ENCODE measurements at places on chromosomes 5 and 9.
A peak's percentile ranks its signal among the peaks of the same experiment; 100 is the strongest.

DNA sequence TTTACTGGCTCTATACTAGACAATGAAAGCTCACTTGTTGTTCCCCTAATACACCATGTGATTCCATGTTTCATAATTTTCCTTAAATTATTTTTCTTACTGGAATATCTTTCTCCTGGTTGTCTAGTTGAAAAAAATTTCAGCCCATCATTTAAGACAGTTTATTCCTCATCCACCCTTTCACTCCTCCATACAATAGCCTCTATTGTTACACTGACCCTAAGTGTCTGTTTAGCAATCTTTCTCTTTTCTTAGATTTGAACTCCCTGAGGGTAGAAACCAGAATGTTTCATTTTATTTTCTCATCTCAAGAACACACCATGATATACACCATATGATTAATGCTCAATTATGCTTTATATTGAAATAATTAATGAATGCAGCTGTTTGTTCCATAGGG is 413.4 kb upstream of the ITGA1 start:
- H3K27me3 ChIP-seq = no peaks in the 10 kb centered on the region
- H3K4me1 ChIP-seq = no peaks in the 10 kb centered on the region
- H3K4me3 ChIP-seq = no peak overlapping the region

DNA sequence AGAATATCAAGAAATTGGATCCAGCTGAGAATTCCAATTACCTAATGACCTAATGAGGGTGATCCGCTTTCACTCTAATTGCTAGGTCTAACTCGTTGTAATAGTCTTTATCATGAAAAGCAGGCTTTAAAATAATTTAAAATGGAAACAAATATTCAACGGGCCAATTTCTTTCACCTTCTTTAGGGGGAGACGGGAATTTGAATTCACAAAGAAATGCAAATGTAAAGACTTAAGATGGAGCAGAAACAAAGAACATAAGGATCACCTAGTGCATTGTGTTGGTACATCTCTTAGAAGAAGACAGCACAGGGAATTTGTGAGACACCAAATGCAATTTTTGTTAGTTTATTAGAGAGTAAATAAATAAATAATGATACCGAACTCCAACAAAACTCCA is 1.5 kb upstream of the KCNN2 start:
- no peak for DNase-seq
- no peaks in the 10 kb centered on the region for H3K36me3 ChIP-seq
- H3K27me3 ChIP-seq = peaks cover 67% of the 10 kb centered on the region
- H3K4me3 ChIP-seq = peak overlapping the region; percentile 62
- H3K4me1 ChIP-seq = peaks cover 24% of the 10 kb centered on the region

- H3K4me1 ChIP-seq = no peaks in the 10 kb centered on the region
- H3K27ac ChIP-seq = no peak overlapping the region
- peaks cover 2% of the 10 kb centered on the region for H3K36me3 ChIP-seq
- no peak for DNase-seq
- no peaks in the 10 kb centered on the region for H3K27me3 ChIP-seq
Observed at GRCh38 chr5:3317051-3317795, 278.4 kb upstream of the IRX1 start.

GRCh38 chr5:14035859-14036503 is 91.5 kb upstream of the DNAH5 start:
- H3K36me3 ChIP-seq = no peaks in the 10 kb centered on the region
- H3K4me1 ChIP-seq = peaks cover 71% of the 10 kb centered on the region
- H3K27me3 ChIP-seq = no peaks in the 10 kb centered on the region

DNA sequence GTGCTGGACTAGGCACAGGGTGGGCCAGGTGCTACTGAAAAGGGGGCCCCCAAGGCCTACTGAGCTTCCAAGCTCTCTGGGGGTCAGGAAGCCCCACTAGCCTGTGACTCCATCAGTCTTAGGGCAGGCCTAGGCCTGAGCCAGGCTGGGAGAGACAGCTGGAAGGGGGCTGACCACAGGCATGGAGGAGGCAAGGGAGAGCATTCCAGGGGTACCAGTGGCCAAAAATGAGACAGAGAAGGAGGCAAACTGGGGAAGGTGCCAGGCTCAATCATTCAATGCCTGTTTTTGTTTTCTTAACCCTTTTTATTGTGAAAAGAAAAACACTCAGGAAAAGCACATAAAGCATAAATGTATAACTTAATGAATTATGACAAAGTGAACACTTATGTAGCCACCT is 26.2 kb upstream of the TCF7 start:
- peaks cover 2% of the 10 kb centered on the region for H3K4me1 ChIP-seq
- no peak overlapping the region for H3K4me3 ChIP-seq
- H3K27me3 ChIP-seq = peaks cover 12% of the 10 kb centered on the region
- no peaks in the 10 kb centered on the region for H3K36me3 ChIP-seq
- DNase-seq = no peak

- H3K4me1 ChIP-seq = peaks cover 1% of the 10 kb centered on the region
- no peak for DNase-seq
Observed at GRCh38 chr9:74887041-74887980, at the start of gene TRPM6. Gene TRPM6, minus strand, starts transcription at chr9:74887921. Its CDS starts 65 bp downstream, at chr9:74887856.

GRCh38 chr5:83101514-83101913 is 24.2 kb downstream of the XRCC4 start:
- no peaks in the 10 kb centered on the region for H3K36me3 ChIP-seq
- peaks cover 4% of the 10 kb centered on the region for H3K4me1 ChIP-seq
- no peaks in the 10 kb centered on the region for H3K27me3 ChIP-seq
- H3K27ac ChIP-seq = no peak overlapping the region
- no peak overlapping the region for H3K4me3 ChIP-seq

DNA sequence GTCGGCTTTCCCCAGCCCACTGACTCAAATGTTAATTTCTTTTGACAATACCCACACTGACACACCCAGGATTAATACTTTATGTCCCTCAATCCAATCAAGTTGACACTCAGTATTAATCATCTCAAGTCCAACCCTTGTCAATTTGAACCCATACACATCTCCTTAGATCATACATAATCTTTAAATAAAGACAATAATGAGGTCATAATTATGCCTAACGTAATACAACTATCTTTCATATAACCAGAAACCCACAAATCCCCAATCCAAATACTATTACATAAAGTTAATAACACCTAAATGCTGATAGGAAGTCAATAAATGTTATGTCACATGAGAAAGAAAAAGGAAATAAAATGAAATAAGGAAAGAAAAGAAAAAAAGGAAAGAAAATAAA is 934.2 kb downstream of the CDH9 start:
- no peak for DNase-seq

DNA sequence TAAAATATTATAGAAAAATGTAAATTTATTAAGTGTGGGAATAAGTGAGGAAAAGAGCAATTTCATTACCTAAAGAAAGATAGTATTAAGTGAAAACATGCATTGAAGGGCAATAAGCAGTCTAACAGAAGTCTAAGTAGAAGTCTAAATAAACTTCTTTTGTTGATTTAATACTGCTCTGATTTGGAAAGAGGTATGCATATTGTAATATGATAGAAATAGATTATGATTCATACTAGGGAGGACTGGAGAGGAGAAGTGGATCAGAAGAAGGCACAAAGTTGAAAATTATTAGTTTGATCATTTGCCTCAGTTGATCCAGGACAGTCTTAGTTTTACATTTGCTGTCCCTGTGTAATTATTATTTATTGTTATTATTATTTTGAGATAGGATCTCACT is 6.6 kb upstream of the ERBIN start:
- no peaks in the 10 kb centered on the region for H3K36me3 ChIP-seq
- no peak overlapping the region for H3K4me3 ChIP-seq
- H3K27me3 ChIP-seq = no peaks in the 10 kb centered on the region
- H3K27ac ChIP-seq = no peak overlapping the region
- peaks cover 27% of the 10 kb centered on the region for H3K4me1 ChIP-seq

- H3K4me1 ChIP-seq = peaks cover 36% of the 10 kb centered on the region
- H3K27ac ChIP-seq = peak overlapping the region; percentile 70
- peaks cover 10% of the 10 kb centered on the region for H3K27me3 ChIP-seq
Observed at GRCh38 chr5:135398160-135398854, 724 bp downstream of the MACROH2A1 start.

DNA sequence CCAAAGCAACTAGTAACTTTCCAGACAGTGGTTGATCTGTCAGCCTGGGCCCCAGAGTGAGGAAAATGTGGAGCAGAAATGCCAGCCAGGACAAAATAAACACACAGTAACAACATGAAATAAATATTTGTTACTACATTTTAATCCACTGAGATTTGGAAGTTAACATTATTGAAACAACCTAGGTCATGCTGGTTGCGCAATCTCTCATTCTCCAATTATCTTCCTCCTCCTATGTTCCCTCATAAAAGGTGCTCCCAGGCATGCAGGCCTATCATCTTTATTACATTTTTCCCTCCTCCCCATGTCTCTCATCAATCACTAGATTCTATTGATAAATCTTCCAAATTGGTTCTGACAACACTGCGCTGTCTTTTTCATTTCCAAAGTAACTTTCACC is 363.1 kb downstream of the HINT1 start:
- H3K36me3 ChIP-seq = peaks cover 15% of the 10 kb centered on the region
- no peaks in the 10 kb centered on the region for H3K27me3 ChIP-seq
- peaks cover 25% of the 10 kb centered on the region for H3K4me1 ChIP-seq
- H3K27ac ChIP-seq = no peak overlapping the region

GRCh38 chr9:91042024-91042423 is 240.4 kb downstream of the SYK start:
- no peak overlapping the region for H3K4me3 ChIP-seq
- peaks cover 18% of the 10 kb centered on the region for H3K4me1 ChIP-seq
- no peaks in the 10 kb centered on the region for H3K27me3 ChIP-seq
- H3K36me3 ChIP-seq = no peaks in the 10 kb centered on the region
- no peak overlapping the region for H3K27ac ChIP-seq
- no peak for DNase-seq

DNA sequence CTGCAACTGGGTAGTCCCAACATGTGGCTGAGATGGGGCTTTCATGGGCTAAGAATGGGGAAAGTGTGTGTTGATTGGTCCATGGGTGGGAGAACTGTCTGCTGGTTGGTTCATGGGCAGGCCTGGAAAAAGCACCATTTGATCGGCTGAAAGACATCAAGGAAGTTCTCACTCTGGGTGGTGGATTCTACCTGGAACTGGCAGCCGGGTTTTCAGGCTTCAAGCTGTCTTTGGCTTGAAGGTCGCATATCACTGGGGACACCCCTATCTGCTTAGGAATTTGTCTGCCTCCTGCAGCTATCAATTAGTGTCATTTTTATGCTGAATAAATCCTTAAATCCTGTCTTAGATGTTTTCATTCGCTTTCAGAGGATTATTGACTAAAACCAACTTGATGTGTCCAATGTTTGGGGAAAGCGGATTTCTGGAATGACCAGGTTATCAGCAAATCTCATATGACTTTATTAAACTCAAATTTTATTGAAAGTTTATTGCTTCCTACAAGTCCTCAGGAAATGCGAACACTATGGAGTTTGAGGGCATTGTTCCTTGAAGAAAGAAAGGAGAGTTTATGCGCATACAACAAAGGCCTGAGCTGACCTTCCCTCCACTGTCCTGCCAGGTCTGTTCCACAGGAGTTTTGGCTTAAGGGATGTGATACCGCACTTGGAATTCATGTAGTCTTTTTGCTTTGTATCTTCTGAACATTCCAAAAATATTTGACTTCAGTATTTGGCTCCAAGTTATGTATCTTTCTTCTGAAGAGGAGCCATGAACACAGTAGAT is 451.1 kb downstream of the TUSC1 start:
- H3K4me1 ChIP-seq = no peaks in the 10 kb centered on the region
- no peak overlapping the region for H3K4me3 ChIP-seq
- H3K27ac ChIP-seq = no peak overlapping the region
- H3K27me3 ChIP-seq = no peaks in the 10 kb centered on the region
- no peaks in the 10 kb centered on the region for H3K36me3 ChIP-seq
- DNase-seq = no peak

DNA sequence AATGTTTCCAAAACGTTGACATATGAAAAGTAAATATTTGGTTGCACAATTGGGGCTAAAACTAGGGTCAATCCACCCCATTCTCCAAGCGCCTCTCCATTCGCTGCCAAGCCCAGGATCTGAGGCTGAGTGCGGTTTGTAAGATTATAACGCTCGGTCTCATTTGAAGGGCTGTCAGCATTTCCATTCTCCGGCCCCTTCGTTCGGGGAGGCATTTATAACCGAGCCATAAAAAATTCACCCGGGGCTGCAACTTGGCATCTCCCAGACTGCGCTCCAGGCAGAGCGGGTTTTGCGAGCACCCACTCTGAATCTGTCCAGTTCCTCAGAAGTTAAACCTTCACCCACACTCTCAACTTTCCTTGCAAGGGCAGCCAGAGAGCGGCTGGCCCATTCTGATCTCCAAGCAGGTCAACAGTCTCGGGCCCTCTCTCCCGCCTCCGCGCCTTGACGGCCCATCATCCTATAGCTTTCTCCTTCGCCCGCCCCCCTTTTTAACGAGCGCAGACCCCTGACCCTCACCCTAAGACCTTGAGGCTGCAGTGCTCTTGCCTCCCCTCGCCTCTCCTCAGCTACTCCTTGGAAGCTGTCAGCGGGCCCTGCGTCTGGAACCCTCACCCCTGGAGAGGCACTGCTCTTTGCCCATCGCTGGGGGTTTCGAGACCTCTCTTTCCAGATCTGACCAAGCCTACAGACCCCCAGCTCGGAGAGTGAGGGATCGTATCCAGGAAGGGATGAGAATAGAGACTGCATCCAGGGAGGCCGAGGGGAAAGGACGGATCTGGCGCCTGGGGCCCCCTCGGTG is 1.1 kb downstream of the SLIT3 start:
- H3K27ac ChIP-seq = peak overlapping the region; percentile 44
- peaks cover 48% of the 10 kb centered on the region for H3K4me1 ChIP-seq

DNA sequence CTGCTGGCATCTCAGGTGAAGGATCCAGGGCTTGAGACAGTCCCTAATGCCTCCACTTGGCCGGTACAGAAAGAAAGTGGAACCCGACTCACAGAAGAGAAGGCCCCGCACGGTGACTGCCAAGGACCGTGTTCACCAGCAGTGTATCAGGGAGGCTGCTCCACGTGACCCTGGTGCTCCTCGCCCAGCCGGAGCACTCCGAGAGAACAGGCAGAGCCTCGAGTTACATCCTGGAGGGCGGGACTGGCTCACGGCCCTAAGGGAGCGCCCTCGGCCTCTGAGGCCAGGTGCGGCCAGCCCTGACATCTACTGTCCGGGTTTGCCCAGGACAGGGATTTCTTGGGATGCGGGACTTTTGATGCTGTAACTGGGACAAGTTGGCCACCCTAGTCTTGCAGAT is 104.0 kb upstream of the SARDH start:
- H3K27me3 ChIP-seq = no peaks in the 10 kb centered on the region
- no peak for DNase-seq
- H3K36me3 ChIP-seq = no peaks in the 10 kb centered on the region
- H3K27ac ChIP-seq = no peak overlapping the region
- H3K4me1 ChIP-seq = peaks cover 58% of the 10 kb centered on the region

- no peak for DNase-seq
- H3K4me3 ChIP-seq = no peak overlapping the region
- no peaks in the 10 kb centered on the region for H3K36me3 ChIP-seq
- H3K4me1 ChIP-seq = peaks cover 41% of the 10 kb centered on the region
Observed at GRCh38 chr5:82352146-82352791, 74.1 kb upstream of the RPS23 start.

- H3K27ac ChIP-seq = no peak overlapping the region
- H3K4me1 ChIP-seq = peaks cover 10% of the 10 kb centered on the region
- H3K4me3 ChIP-seq = no peak overlapping the region
- H3K36me3 ChIP-seq = peaks cover 5% of the 10 kb centered on the region
Observed at GRCh38 chr9:76112151-76112550, 221.7 kb downstream of the PCSK5 start.

DNA sequence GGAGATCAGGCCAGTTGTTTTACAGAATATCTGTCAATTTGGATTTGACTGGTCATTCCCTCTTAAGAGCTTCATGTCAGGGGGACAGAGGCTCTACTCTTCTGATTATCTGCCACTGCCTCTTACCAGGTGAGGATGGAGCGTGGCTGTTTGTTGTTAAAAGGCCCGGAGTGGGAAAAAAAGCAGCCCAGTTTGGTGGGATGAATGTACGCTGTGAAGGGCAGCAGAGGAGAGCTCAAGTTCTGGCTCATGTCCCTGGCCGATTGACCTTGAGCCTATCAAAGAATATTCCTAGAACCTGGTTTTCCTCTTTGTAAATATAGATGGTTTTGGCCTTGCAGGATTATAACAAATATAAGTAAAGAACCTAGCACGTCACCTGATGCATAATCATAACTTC is 16.3 kb upstream of the SHB start:
- no peaks in the 10 kb centered on the region for H3K27me3 ChIP-seq
- peak; percentile 15 for DNase-seq
- H3K27ac ChIP-seq = no peak overlapping the region

Measured in osteocyte (in vitro differentiated cells).